ENCODE measurements at places on chromosomes 13 and 19.

GRCh38 chr13:100836711-100837110 is 162.1 kb upstream of the TMTC4 start:
- DNase-seq, result no peak

- DNase-seq, result peak; percentile 72
Measured at GRCh38 chr19:1847684-1848398, 442 bp downstream of the REXO1 start.

DNA sequence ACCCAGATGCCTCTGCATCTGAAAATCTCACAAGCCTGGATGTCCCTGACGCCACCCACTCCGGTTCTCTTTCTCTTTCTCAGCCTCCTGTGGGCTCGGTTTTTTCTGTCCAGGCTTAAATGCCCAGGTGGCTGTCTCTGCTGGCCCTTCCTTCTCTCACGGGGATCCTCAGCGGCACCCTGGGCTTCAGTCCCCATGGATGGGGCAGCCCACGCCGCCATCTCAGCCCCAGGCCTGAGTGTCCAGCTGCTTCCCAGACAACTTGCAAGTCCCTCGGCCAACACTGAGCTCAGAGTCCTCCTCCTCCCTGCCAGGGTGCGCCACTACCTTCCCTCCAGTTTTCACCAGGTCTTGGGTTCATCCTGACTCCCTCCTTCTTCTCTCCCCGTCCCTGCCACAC is 6.4 kb downstream of the FBN3 start:
- DNase-seq, result no peak

GRCh38 chr13:32581177-32581786 is 5.0 kb upstream of the PDS5B start:
- DNase-seq, result peak; percentile 69
